ENCODE measurements at places on chromosomes 16 and 17. TPM values are rescaled to one million over a fixed set of nuclear protein-coding genes. Genes with fewer than 3 reads are reported as not detected.

Gene HNF1B
- total RNA-seq = not detected

Gene FBXL16
- 0.22 TPM for total RNA-seq

Gene PRDM7
- total RNA-seq = not detected

Gene SBK1
- 0.51 TPM for total RNA-seq

Gene PALB2
- total RNA-seq = 11.8 TPM

Gene MMP25
- 0.21 TPM for total RNA-seq

Gene TPSG1
- not detected for total RNA-seq

Gene C16orf87
- 11.1 TPM for total RNA-seq

Gene FAM20A
- not detected for total RNA-seq

Gene KCNG4
- not detected for total RNA-seq

Gene TGFB1I1
- total RNA-seq = 115 TPM

Gene HERPUD1
- 109 TPM for total RNA-seq

Gene TNFRSF17
- total RNA-seq = not detected

Gene CCDC154
- 0.25 TPM for total RNA-seq

Gene PIRT
- total RNA-seq = not detected

Gene RANGRF
- total RNA-seq = 36.8 TPM

Gene IL34
- total RNA-seq = 0.23 TPM

Gene NME2
- total RNA-seq = 555 TPM

Gene ABI3
- 35.2 TPM for total RNA-seq

Gene UNC45B
- not detected for total RNA-seq

Gene AXIN1
- 21.1 TPM for total RNA-seq
